ENCODE measurements at places on chromosomes 11 and 22. TPM values are rescaled to one million over a fixed set of nuclear protein-coding genes. Genes with fewer than 3 reads are reported as not detected.

The CHRNA10 gene
- 1.1 TPM for total RNA-seq

The TUBGCP6 gene
- 24.7 TPM for total RNA-seq

The PLA2G6 gene
- 14.2 TPM for total RNA-seq

The TTC28 gene
- 13.1 TPM for total RNA-seq

The TMEM191C gene
- total RNA-seq: 0.74 TPM

- H3K36me3 ChIP-seq: no peaks in the 10 kb centered on the region
- no peaks in the 10 kb centered on the region for H3K4me1 ChIP-seq
- no peak overlapping the region for H3K4me3 ChIP-seq
- H3K27me3 ChIP-seq: no peaks in the 10 kb centered on the region
Observed at GRCh38 chr22:25760848-25761595, 19.0 kb downstream of the MYO18B start.

- no peak overlapping the region for H3K27ac ChIP-seq
- no peak overlapping the region for H3K4me3 ChIP-seq
- no peaks in the 10 kb centered on the region for H3K36me3 ChIP-seq
- H3K4me1 ChIP-seq: peaks cover 5% of the 10 kb centered on the region
Observed at GRCh38 chr11:44595964-44596381, 30.5 kb downstream of the CD82 start.

DNA sequence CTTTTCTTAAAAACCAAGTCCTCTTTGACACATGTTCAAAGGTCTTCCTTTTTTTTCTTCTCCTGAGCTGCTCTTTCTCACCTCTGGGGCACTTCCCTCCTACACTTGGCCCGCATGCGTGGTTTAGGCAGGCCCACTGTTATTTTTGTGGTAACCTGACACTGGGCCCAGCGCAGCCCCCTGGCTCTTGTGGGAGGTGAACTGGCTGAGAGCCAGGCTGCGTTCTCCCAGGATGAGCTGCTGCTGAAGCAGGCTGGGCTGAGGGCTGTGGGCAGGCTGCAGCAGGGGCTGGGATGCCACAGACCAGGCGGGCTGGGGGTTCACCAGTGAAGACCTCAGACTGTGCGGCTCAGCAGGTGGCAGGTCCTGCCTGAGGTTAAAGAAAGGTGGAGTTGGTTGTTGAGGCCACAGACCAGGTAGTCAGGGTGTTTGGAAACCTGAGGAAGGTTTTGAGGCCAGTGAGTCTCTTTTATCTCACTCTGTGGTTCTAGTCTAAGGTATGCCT, 72.4 kb downstream of the TEAD1 start:
- DNase-seq: peak; percentile 80
- peaks cover 20% of the 10 kb centered on the region for H3K4me1 ChIP-seq
- H3K27me3 ChIP-seq: no peaks in the 10 kb centered on the region
- H3K4me3 ChIP-seq: no peak overlapping the region

- H3K36me3 ChIP-seq: no peaks in the 10 kb centered on the region
- no peaks in the 10 kb centered on the region for H3K27me3 ChIP-seq
- no peak overlapping the region for H3K4me3 ChIP-seq
- H3K27ac ChIP-seq: no peak overlapping the region
- no peak for DNase-seq
Observed at GRCh38 chr11:92865352-92865751, 104.1 kb upstream of the MTNR1B start.

- H3K27ac ChIP-seq: no peak overlapping the region
- DNase-seq: no peak
- no peaks in the 10 kb centered on the region for H3K36me3 ChIP-seq
- H3K4me1 ChIP-seq: peaks cover 17% of the 10 kb centered on the region
Observed at GRCh38 chr11:11626128-11626527, 4.3 kb upstream of the GALNT18 start.

DNA sequence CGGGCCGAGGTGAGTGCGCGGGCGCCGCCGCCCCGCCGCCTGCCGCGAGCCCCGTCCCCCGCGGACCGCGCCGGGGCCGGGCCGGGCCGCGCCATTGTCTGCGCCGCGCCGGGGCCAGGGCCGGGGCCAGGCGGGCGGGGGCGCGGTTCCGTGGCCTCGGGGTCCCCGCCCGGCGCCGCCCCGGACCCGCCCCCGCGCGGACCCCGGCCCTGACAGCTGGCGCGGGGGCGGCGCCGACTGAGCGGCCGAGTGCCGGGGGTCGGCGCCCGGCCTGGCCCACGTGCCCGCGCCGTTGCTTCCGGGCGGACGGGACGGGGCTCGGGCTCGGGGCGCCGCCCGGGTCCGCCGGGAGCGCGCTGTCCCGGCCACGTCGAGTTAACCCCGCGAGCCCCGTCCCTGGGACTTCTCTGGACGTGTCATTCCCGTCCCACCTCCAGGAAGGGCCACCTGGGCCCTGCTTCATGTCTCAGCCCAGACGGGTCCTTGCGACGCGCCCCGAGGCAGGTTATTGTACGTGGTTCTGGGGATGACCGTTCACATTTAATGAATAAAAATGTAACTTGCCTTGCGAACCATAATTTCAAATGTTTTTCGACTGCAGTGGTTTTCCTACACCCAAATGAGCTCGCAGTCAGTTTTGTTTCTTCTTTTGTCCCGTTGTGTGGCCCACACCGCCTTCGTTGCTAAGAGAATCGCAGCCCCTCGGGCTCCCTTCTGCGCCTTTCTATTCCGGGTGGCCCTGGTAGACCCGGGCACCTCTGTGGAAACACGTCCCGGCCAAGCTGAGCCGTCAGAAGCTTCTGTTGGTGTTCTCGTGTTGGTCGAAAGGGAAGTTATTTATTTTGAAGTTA, 562 bp downstream of the ZBED4 start:
- no peak overlapping the region for H3K27ac ChIP-seq
- peak overlapping the region; percentile 78 for H3K4me3 ChIP-seq
- H3K36me3 ChIP-seq: no peaks in the 10 kb centered on the region
- no peak for DNase-seq
- peaks cover 8% of the 10 kb centered on the region for H3K4me1 ChIP-seq

DNA sequence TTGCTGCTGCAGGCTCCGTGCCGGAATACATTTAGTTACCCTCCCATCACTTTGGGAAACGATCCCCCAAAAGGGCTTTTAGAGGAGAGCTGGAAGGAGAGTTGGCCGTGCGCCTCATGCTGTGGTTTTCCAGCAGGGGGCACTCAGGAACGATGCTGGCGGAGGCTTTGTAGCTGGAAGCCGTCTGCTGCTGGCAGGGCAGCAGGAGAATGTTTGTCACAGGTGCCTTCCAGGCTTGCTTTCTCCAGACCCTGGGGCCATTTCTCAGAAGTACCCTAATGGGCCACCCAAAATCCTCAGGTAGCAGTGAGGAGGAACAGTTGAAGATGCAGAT, 30.0 kb upstream of the CABP7 start:
- no peaks in the 10 kb centered on the region for H3K36me3 ChIP-seq
- DNase-seq: peak; percentile 41
- no peaks in the 10 kb centered on the region for H3K27me3 ChIP-seq
- no peak overlapping the region for H3K4me3 ChIP-seq
- peaks cover 32% of the 10 kb centered on the region for H3K4me1 ChIP-seq
- no peak overlapping the region for H3K27ac ChIP-seq

GRCh38 chr11:127619946-127620345, 619.4 kb upstream of the KIRREL3 start:
- no peak overlapping the region for H3K4me3 ChIP-seq
- H3K27me3 ChIP-seq: no peaks in the 10 kb centered on the region
- H3K4me1 ChIP-seq: no peaks in the 10 kb centered on the region
- no peak for DNase-seq
- H3K27ac ChIP-seq: no peak overlapping the region
